ENCODE measurements at places on chromosomes 3 and 15. TPM values are rescaled to one million over a fixed set of nuclear protein-coding genes. Genes with fewer than 3 reads are reported as not detected.

Gene NT5DC2
- total RNA-seq = 44.6 TPM

Gene TBC1D23
- 31.5 TPM for total RNA-seq

Gene CACNA2D3
- total RNA-seq = not detected

Gene NAALADL2
- 0.13 TPM for total RNA-seq

Gene PAQR9
- total RNA-seq = not detected

Gene ONECUT1
- not detected for total RNA-seq

Gene IQCH
- total RNA-seq = 1.7 TPM

Gene GCHFR
- 6.6 TPM for total RNA-seq

Gene GNB4
- 35.8 TPM for total RNA-seq

Gene ERICH6
- total RNA-seq = not detected

Gene SYNPR
- total RNA-seq = not detected

Gene OIP5
- 27.7 TPM for total RNA-seq

Gene CLASP2
- total RNA-seq = 45.6 TPM

Gene NPRL2
- 15.5 TPM for total RNA-seq

Gene KIF7
- total RNA-seq = 5.0 TPM

Gene TTLL13
- total RNA-seq = 0.20 TPM

Gene EFHB
- not detected for total RNA-seq

Gene LSAMP
- not detected for total RNA-seq

Gene NR2E3
- not detected for total RNA-seq

Gene BCHE
- 1.2 TPM for total RNA-seq

Gene ACVR2B
- 1.1 TPM for total RNA-seq

Gene GOLGA8A
- total RNA-seq = 1.2 TPM
